T-helper 1 cell (primary cell): ENCODE measurements at places on chromosomes 4 and X.

DNA sequence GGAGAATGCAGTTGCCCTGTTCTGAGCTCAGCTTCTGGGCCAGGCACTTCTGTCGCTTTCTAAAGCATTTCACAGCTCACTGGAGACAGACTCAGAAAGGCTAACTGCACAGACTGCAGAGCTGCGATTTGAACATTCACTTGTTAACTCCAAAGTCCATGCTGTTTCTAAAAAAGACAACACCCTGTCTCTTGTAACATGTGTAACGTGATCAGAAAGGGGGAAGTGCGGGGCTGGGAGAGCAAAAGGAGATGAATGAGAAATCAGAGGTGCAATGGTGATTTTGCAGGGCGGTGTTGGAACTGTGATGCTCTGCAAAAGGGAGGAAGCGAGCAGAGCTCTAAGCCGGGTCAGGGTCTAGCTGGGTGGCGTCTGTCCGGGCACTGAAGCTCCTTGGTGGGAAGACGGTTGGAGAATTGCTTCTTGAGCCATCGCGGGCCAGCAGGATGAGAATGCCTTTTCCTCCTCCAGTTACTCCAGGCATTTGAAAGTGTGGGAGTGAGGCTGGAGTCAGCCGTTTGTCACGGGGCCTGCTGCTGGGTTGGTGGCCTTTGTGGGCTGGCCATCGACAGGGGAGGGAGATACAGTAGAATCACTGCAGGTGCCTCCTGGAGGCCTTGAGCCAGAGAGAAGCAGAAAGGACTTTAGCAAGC, 20.3 kb downstream of the TBC1D14 start:
- DNase-seq = no peak

DNA sequence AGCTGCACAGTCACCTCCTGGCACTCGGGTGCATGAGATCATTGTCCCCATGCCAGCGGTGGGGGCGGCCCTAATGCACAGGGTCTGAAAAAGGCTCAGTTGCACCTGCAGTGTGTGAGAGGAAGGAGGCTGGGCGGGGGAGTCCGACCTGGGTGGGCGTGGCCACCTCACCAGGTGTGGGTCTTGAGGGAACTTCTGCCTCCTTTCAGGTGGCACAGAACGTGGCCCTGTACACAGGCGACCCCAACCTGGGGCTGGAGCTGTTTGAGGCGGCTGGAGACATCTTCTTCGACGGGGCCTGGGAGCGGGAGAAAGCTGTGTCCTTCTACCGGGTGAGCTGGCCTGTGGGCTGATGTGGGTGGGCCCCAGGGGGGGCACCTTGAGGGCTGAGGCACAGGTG, 34.3 kb upstream of the HTRA3 start:
- DNase-seq = no peak

- DNase-seq = no peak
Measured at GRCh38 chr4:112857461-112857860, 192.0 kb upstream of the ANK2 start.

GRCh38 chr4:82522472-82522871, 39.3 kb downstream of the TMEM150C start:
- no peak for DNase-seq

- DNase-seq = no peak
Measured at GRCh38 chr4:56976283-56976836, 1.0 kb downstream of the NOA1 start.

GRCh38 chr4:113773014-113773413, 11.5 kb upstream of the CAMK2D start:
- DNase-seq = no peak

GRCh38 chr4:3019145-3019846, 55.0 kb downstream of the HTT-AS start:
- no peak for DNase-seq

DNA sequence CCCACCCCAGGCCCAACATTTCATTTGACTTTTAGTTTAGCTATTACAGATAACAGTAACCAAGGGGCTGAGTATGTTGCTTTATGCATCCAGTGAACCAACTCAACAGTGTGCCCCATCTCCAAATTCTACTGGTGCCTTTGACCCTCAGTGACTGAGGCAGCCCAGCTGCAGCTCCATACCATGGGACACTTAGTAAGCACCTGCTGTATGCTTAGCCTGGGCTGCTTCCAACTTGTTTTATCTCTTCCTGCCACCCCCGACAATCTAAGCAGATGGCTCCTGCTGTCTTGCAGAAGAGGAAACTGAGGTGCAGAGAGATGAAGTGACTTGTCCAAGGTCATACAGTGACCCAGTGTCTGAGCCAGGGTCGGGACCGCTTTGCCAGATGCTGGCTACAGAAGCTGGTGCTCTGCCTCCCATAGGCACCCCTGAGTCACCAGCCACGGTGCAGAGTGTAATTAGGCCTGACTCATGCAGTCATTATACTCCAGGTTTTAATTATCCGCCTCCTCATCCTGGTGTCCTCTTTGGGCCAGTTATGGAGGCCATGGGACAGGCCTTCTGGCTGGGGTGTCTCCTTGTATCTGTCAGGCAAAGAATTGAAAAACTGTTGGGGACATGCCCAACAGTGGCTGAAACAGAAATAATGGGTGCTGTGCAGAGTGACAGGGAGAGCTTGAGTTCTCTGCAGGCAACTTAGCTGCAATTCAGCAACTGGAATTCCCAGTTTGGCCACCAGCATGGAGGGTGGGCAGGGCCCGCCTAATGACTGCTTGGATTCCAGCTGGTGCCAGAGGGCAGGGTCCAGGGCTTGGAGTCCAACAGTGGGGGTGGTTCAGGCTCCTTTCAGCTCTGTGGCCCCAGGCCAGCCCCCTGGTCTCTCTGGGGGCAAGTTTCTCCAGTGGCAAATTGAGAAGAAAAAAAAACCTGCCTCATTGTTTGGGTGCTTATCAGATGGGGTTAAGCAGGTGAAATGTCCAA, 8.2 kb upstream of the GPR78 start:
- DNase-seq = no peak

DNA sequence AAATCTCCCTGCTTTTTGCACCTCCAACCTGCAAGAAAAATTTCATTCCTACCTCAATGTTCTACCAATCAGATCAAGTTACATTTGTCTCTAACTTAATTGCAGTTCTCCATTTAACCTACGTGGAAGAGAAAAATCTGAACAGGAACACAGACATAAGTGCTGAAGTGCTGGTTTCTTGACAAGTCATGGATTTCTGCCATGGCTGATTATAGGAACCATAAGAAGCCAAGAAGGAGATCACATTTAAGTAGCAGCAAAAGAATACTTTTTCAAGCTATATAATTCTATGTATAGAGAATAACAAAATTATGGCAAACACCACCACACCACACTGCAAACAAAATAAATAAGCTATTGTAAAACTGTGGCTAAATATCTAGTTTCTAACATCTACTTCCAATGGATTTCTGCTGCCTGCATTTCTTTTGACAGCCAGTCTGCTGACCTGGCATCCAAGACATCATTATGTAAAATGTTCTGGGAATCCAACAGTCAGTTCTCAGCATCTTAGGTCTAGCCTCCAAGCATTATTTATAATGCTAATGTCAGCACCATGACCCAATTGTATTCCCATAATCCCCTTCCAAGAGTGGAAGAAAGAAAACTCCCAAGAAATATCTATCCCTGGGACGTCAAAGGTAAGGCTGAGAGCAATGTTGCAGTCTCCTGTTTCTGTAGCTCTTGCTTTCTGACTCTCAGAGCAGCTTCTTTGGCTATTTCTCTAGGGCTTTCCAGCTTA, 50.8 kb upstream of the GAB1 start:
- DNase-seq = no peak

DNA sequence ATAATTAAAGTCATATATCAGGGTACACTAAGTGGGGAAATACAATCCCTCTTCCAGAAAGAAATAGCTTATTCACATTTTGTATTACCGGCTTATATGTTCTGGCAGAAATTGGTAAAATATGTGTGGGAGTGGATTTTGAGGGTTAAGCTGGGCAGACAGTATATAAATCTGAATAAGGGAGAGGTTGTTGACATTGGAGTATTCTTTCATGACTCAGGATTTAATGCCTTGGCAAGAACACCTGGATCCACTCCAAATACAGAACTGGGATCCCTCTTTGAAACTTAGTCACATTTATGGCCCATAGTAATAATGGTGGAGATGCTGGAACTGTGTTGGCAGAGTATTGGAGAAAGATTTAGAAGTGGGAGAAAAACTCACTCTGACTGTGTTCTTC, 54.3 kb upstream of the TET2 start:
- no peak for DNase-seq

DNA sequence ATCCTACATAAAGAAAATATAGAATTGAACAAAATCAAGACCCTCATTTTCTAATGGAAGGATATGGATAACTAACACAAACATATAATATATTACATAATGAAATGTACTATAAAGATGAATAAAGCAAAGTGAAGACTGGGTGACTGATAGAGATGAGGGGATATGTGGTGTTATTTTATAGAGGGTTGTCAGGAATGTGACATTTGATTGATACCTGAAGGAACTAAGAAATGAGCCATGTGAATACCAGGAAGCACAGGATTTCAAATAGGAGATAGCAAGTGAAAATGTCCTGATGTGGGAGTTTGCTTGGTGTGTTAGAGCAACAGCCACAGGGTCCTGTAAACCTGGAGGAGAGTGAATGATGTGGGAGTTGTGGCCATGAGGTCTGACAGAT, 40.1 kb upstream of the GNPDA2 start:
- DNase-seq = no peak

DNA sequence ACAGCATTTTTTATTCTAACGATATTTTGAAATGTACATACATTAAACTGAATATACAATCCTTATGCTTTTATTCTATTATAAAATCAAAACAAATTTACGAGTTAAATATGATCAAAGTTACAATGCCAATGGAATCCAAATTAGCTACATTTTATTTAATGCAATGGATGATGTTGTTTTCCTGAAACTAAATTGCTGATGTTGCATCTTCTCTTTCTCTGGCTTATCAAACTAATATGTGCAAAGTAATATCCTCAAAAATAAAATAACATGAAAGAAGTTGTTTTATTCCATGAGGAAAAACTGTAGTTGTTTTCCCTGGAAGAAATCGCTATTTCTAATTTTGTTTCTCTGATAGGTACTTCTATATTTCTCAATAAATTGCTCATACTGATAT, 106.8 kb downstream of the ASB9 start:
- no peak for DNase-seq

- DNase-seq = no peak
Measured at GRCh38 chr4:133263104-133263503, 114.0 kb downstream of the PCDH10 start.

DNA sequence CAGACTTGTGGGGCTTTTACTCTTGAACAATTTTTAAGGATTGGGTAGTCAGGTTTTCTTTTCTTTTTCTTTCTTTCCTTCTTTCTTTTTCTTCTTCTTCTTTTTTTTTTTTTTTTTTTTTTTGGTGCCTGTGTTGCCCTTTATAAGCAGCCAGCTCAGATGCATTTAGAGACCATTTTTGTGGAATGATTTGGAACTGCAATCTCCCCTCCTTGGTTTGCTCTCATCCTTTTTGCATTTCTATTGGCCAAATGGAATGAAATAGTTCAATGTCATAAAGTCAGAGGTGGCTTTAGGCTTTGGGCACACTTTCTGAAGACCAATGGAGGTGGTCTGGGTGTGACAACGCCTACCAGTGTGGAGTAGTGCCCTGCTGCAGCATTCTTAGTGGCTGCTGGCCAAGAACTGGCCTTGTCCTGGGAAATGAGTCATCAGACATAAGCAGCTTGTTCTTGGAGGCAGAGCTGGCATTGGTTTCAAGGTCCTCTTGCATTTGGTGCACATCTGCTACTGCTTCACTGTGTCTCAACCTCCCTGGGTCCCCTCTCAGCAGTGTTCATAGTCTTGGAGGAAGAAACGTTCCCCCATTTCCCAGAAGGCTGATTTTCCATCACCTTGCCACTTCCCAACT, 84.5 kb downstream of the CT47B1 start:
- DNase-seq = no peak

- no peak for DNase-seq
Measured at GRCh38 chrX:31228415-31228832, 156.6 kb upstream of the FTHL17 start.

GRCh38 chrX:97587171-97587570, 703.5 kb downstream of the RPA4 start:
- DNase-seq = no peak

GRCh38 chr4:171521726-171522125, 291.5 kb upstream of the GALNTL6 start:
- DNase-seq = no peak

DNA sequence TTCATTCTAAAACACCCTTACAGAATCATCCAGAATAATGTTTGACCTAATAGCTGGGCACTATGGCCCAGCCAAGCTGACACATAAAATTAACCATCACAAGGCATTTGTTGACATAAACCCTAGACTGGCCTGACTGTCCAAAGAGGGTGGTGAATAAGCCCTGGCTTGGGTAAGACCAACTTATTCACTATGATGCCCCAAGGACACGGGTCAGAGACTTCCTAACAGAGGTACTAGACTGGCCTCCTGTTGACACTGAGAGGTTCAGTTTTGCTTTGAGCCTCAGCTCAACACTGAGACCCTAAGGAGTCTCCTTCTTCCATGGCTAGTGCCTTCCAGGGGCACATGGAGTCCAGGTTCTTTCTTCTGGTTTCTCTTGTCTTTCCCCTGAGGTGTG, 21.3 kb downstream of the FGF2 start:
- no peak for DNase-seq

GRCh38 chrX:27445438-27445837, 17.7 kb downstream of the PPP4R3C start:
- no peak for DNase-seq

DNA sequence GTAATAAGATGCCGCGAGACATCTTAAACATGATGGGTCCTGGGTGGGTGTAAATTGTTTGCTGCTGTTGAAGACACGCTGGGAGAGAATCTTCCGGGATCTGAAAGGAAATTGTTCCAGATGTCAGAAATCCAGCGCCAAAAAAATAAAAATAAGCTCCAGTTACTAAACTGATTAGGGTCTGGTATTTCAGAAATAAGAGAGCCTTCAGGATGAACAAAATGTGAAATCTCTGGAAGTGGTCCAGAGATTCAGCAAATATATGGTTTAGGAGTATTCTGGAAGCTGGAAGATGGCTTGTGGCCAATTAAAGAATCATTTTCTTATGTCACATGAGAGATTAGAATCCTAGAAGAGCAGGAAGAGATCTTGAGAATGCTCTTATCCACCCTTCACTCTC, 75.8 kb upstream of the NHS start:
- no peak for DNase-seq

- DNase-seq = no peak
Measured at GRCh38 chrX:50407976-50408375, 62.6 kb downstream of the DGKK start.

GRCh38 chrX:129984111-129984958, 1.9 kb downstream of the BCORL1 start:
- peak; percentile 54 for DNase-seq

DNA sequence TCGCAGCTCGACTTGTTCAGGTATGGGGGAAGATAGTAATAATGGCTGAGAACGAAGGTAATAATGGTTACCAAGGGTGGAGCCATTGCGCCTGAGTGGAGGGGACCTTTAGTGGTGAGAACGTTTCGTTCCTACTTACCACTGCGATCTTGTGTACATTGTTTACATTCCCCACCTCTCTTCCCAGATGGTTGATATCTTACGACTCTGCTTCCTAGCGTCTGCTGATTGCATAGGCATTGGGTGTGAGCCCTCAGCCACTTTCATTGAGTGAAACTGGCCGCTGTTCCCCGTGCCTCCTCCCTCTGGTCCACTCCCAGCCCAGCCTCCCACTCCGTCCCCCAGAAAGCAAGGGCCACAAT, 850 bp downstream of the IGBP1 start:
- peak; percentile 8 for DNase-seq

- DNase-seq = no peak
Measured at GRCh38 chrX:46849933-46850332, 13.1 kb downstream of the RP2 start.

- no peak for DNase-seq
Measured at GRCh38 chr4:125780164-125780563, 465.4 kb downstream of the FAT4 start.

GRCh38 chr4:159012381-159012780, 90.5 kb upstream of the RAPGEF2 start:
- DNase-seq = no peak
